ENCODE measurements at places on chromosomes 7 and 10. TPM values are rescaled to one million over a fixed set of nuclear protein-coding genes. Genes with fewer than 3 reads are reported as not detected.
A peak's percentile ranks its signal among the peaks of the same experiment; 100 is the strongest.

DNA sequence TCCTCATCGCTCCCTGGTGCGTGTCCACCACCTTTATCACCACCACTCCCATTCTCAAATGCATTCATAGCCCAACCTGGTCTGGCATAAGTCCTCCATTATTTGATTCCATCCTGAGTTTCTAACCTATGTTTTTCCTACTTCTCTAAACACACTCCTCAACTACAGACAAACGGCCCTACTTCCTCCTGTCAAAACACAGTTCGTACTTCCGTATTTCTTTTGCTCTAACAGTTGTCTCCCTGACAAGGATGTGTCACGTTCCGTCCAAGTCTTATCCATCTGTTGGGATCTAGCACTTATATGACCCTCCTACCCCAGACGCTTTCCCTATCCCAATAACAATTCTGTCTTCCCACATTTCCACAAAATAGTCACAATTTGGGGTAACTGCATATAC is 46.8 kb downstream of the DOCK4 start:
- H3K27ac ChIP-seq: no peak overlapping the region

HYAL4 gene
- not detected for total RNA-seq

DNA sequence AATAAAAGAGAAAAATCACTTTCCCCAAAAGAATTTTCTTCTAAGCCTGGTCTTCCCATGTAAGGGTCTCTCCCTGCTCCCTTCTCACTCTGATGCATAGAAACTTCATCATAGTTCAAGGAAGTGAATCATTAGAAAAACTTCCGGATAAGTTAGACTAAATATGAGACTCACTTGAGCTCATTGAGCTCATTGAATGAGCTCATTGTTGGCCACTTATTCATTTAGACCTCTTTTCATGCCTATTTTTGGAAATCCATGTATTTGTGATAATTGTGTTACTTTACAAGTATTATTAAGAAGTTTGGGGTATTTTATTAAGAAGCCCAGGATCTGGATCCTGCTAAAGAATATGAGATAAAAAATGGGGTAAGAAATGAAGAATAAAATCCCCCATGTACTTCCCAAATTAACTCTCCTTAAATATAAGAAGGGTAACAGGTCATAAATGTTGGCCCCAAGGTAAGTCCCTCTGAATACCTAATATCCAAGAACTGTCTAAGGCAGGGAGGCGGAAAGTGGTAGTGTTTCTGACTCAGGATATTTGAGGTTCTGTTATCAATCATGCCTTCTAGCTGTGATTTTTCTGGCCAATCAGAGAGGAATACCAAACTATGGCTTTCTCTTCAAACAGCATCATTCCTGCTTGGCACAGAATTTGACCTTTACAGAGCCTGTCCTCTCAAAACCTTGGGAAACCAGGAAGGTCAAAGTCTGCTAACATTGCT is 236.5 kb upstream of the PTN start:
- no peak for DNase-seq
- no peak overlapping the region for H3K4me3 ChIP-seq
- H3K36me3 ChIP-seq: no peaks in the 10 kb centered on the region
- H3K27ac ChIP-seq: no peak overlapping the region
- H3K27me3 ChIP-seq: no peaks in the 10 kb centered on the region

DNA sequence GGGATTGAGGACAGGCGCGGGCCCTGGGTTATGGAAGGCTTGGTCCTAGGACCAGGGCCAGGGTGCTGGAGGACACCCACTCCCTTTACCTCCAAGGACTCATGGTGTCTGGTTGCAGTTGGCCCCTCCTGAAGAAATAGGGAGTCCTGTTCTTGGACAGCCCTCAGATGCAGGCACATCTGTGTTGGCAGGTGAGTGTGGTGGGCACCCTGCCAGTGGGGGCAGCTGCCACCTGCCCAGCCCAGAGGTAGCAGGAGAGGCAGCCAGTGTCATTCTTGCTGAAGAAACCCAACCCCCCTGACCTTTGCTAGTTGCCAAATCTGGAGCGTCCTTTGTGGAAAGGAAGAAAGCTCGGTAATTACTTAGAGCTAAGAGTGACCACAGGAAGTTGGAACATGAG is 8.3 kb downstream of the GALNT17 start:
- no peak overlapping the region for H3K27ac ChIP-seq
- no peak for DNase-seq
- H3K4me3 ChIP-seq: no peak overlapping the region

EMX2 gene
- 0.71 TPM for total RNA-seq

HTR5A gene
- not detected for total RNA-seq

DNA sequence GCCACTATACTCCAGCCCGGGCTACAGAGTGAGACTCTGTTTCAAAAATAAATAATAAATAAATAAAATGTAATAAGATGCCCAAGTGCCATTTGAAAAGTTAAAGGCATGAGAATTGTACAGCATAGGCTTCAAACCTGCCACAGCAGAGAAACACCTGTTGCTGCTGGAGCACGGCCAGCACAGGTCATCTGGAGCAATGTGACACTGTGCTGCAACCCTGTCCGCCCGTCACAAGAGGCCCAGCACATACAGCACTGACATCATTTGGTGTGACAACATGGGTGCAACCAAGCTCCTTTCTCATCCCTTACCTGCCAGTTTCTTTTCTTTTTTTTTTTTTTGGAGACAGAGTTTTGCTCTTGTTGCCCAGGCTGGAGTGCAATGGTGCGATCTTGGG is 1.3 kb downstream of the RFC2 start:
- no peaks in the 10 kb centered on the region for H3K27me3 ChIP-seq
- peaks cover 37% of the 10 kb centered on the region for H3K36me3 ChIP-seq
- no peak overlapping the region for H3K27ac ChIP-seq
- DNase-seq: no peak
- peaks cover 29% of the 10 kb centered on the region for H3K4me1 ChIP-seq

- peaks cover 13% of the 10 kb centered on the region for H3K27me3 ChIP-seq
- no peaks in the 10 kb centered on the region for H3K36me3 ChIP-seq
- no peak overlapping the region for H3K4me3 ChIP-seq
- no peak for DNase-seq
- peaks cover 37% of the 10 kb centered on the region for H3K4me1 ChIP-seq
- no peak overlapping the region for H3K27ac ChIP-seq
Measured at GRCh38 chr10:116766837-116767634, 24.7 kb upstream of the HSPA12A start.

GRCh38 chr7:105213611-105214010 is 175.1 kb downstream of the SRPK2 start:
- no peak overlapping the region for H3K27ac ChIP-seq
- DNase-seq: no peak
- H3K36me3 ChIP-seq: no peaks in the 10 kb centered on the region
- H3K4me1 ChIP-seq: peaks cover 14% of the 10 kb centered on the region

DNA sequence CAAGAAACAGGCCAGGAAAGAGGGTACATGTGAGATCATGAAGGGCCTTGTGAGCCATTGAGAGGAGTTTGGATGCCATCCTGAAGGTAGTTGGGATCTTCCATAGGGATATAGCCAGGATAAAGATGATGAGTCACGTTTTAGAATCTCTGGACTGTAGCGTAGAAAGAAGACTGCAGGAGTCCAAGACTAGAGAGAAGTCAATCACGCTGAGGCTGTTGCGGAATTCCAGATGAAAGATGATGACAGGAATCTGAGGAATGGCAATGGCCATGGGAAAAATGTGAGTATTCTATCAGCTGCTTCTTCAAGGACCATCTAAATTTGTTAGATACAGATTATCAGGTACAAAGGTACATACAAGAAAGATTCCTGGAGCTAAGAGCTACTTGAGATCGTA is 711.3 kb downstream of the GRM8 start:
- H3K4me3 ChIP-seq: no peak overlapping the region
- no peaks in the 10 kb centered on the region for H3K27me3 ChIP-seq
- H3K36me3 ChIP-seq: no peaks in the 10 kb centered on the region
- H3K4me1 ChIP-seq: no peaks in the 10 kb centered on the region
- no peak for DNase-seq

CARD11 gene
- total RNA-seq: 0.42 TPM

LRRN3 gene
- 0.80 TPM for total RNA-seq

SFRP4 gene
- total RNA-seq: 8.9 TPM

KCND2 gene
- 1.9 TPM for total RNA-seq

DNA sequence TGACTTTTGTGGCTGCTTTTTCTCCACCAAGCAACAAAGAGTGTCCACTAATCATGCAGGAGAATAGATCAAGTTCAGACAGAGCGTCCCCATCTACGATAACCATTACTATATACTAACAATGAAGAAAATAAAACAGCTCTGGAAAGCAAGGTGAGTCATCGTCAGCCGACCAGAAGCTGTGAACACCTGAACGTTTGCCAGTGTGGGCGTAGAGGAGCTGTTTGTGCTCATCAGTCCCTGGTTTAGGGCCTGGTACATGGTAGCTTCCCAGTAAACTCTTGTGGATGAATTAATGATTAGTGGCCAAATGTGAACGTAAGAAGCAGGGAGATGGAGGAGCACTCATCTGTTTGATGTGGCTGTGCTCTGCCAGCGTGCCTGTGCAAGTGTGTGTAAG is 180.7 kb downstream of the EVX1 start:
- H3K27me3 ChIP-seq: peaks cover 5% of the 10 kb centered on the region
- no peak overlapping the region for H3K27ac ChIP-seq
- no peaks in the 10 kb centered on the region for H3K4me1 ChIP-seq
- no peaks in the 10 kb centered on the region for H3K36me3 ChIP-seq
- no peak overlapping the region for H3K4me3 ChIP-seq

- no peaks in the 10 kb centered on the region for H3K27me3 ChIP-seq
- peaks cover 47% of the 10 kb centered on the region for H3K4me1 ChIP-seq
- H3K4me3 ChIP-seq: no peak overlapping the region
- no peak for DNase-seq
- H3K27ac ChIP-seq: peak overlapping the region; percentile 37
Measured at GRCh38 chr7:21941611-21942141, 4.0 kb downstream of the CDCA7L start.

DNA sequence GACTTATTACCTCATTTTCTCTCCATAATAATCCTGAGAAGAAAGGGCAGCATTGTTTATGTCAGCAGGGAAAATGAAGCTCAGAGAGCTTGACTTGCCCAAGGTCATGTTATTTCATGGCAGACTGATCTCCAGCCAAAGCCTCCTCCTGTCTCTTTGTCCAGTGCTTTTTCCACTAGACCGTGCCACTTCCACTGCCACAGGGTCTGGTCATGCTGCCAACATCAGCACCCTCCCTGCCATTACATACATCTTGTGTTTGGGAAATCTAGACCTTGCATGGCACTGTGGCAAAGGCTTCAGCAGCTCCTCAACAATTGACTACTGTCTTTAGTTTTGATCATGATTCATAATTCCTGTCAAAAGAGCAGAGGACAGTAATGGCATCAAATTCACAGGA is 25.1 kb downstream of the NRCAM start:
- H3K36me3 ChIP-seq: no peaks in the 10 kb centered on the region
- no peaks in the 10 kb centered on the region for H3K4me1 ChIP-seq
- no peak overlapping the region for H3K27ac ChIP-seq
- DNase-seq: no peak
- no peaks in the 10 kb centered on the region for H3K27me3 ChIP-seq

TYW1B gene
- total RNA-seq: 0.99 TPM

- H3K4me1 ChIP-seq: no peaks in the 10 kb centered on the region
- H3K4me3 ChIP-seq: no peak overlapping the region
- H3K27me3 ChIP-seq: no peaks in the 10 kb centered on the region
Measured at GRCh38 chr7:34354899-34355298, 303.1 kb upstream of the NPSR1 start.

DNA sequence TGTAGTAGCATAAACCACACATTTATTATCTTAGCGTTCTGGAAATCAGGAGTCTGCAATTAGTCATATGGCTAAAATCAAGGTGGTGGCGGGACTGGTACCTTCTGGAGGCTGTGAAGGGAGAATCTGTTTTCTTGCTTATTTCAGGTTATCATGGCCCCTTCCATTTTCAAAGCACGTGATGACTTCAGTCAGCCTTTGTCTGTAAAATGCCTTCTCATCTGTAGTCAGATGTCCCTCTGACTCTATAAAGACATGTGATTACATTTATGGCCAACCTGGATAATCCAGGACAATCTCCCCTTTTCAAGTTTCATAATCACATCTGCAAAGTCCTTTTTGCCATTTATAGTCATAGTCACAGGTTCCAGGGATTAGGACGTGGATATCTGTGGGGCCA is 15.5 kb upstream of the ZNF248 start:
- DNase-seq: no peak
- no peaks in the 10 kb centered on the region for H3K4me1 ChIP-seq
- no peaks in the 10 kb centered on the region for H3K36me3 ChIP-seq
- no peak overlapping the region for H3K27ac ChIP-seq

DNA sequence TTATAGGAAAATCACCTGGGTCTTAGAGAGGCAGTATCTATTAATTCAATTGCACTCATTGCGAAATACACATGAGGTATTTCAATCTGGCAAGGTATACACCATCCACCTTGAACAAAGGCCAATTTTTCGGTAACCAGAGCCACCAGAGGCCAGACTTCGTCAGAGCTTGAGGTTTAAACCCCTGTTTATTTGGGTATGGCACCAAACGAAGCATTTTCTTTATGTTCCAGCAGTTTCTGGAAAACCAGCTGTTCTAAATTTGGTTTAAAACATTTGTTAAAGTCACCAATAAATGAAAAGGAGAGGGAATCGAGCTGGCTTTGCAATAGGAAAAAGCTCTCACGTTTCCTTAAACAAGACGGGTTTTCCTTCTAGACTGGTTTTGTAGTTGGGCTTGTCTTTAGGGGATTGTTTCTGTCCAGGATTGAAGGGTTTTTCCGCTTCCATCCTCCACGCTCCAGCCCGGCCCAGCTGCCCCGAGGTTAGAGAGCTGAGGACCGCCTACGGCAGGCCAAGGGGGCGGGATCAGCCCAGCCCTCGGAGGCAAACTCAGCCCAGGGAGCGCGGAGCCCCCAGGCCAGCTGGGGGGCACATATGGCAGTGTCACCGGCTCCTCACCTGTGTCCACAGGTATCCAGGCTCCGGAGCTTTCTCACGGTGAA is 539.4 kb upstream of the MGMT start:
- no peak overlapping the region for H3K4me3 ChIP-seq
- peak overlapping the region; percentile 60 for H3K27ac ChIP-seq
- peaks cover 35% of the 10 kb centered on the region for H3K4me1 ChIP-seq
- peaks cover 16% of the 10 kb centered on the region for H3K27me3 ChIP-seq

RBP4 gene
- 0.83 TPM for total RNA-seq

DNA sequence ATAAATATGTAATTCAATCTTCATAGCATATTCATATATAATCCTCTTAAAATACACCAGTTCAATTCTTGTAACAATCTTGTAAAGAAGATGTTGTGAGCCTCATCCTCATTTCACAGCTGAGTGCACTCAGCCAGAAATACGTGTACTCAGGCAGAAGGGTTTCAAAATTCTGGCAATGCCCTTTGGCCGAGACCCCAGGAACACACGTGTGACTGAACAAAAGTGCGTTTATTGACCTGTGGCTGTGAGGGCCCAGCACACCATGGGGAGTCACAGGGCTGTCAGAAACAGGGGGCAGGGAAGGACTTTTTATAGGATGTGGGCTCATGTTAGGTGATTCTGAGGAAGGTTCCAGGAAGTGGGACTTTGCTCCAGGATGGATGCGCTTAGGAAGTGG is 21.5 kb downstream of the GIMAP8 start:
- no peak for DNase-seq
- H3K36me3 ChIP-seq: peaks cover 84% of the 10 kb centered on the region
- no peak overlapping the region for H3K27ac ChIP-seq
- peaks cover 7% of the 10 kb centered on the region for H3K4me1 ChIP-seq

ASAH2 gene
- total RNA-seq: 0.63 TPM

- no peak for DNase-seq
- no peak overlapping the region for H3K4me3 ChIP-seq
- no peaks in the 10 kb centered on the region for H3K36me3 ChIP-seq
Measured at GRCh38 chr7:139827042-139827441, 2.0 kb upstream of the TBXAS1 start.

MYPN gene
- total RNA-seq: 0.52 TPM

- H3K4me1 ChIP-seq: peaks cover 38% of the 10 kb centered on the region
- peak overlapping the region; percentile 79 for H3K4me3 ChIP-seq
- peak overlapping the region; percentile 85 for H3K27ac ChIP-seq
- no peak for DNase-seq
- H3K36me3 ChIP-seq: no peaks in the 10 kb centered on the region
Measured at GRCh38 chr7:140060788-140061606, 1.8 kb downstream of the PARP12 start.

Measured in esophagus muscularis mucosa (tissue), 4 donors.